ENCODE measurements at places on chromosomes 3 and 15.

GRCh38 chr15:25534293-25534692, 95.5 kb upstream of the UBE3A start:
- no peak for DNase-seq

DNA sequence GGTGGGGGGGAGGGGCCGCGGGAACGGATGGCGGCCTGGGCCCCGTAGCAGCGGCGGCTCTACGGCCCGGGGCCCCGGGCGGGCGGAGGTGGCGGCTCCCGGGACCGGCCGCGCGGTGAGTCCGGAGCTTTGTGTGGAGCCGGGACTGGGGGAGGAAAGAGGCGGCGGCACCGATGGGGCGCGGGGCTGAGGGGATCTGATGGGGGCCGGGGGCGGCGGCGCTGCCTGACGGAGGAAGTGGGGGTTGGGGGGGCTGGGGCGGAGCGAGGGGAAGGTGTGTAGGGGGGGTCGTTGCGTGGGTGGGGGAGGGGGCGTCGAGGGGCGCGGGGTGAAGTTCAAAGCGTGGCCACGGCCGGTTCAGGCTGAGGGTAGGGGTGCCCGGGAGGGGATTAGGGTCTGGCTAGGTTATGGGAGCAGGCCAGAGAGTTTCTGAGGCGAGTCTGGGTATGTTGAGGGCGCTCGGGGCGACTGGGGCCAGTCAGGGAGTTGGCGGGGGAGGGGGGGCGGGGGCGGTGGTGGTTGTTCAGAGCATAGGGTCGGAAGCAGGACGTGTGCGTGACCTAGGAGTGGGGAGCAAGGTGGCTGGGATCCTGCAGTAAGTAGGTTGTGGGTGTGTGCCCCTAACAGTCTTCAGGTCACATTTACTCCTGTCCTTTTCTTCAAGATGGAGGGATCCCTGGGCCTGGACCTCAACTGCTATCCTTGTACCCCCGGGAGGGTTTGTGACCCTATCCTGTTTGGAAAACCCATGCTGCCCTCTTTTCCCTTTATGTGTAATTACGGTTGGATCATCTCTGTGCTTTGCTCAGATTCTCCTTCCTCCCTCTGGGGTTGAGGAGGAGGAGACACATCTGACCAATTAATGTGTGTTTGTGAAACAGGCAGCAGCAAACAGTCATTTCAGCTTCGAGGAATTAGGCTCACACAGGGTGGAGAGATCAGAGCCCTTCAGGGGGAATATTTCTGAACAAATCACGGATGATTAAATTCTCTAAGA, 644 bp downstream of the ZNF609 start:
- peak; percentile 47 for DNase-seq

GRCh38 chr3:14915636-14916222, 31.7 kb upstream of the NR2C2 start:
- no peak for DNase-seq

DNA sequence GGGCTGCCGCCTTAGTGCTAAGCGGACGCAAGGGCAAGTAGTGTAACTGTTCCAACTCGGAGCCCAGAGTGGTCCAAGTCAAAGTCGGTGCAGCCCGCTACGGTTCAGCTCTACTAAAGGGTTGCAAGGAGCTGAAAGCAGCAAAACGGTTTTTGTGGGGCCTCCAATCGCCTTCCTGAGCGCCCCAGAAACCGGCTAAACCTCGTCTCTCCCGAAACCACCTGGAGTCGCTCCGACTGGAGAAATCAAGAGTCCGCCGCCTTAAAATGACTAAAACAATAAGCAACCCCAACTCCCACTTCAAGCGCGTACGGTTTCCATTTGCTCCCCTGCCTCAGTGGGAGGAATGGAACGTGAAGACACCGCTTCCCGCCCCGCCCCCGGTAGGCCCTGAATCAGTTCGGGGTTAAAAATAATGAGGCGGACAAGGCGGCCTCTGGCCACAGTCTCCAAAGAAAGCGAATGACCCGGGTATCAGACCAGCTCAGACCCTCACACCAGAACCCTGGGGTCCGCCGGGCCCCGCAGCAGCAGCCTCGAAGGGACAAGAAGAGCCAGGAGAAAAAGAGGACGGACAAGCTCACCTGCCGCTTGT, 401 bp downstream of the SEC11A start:
- DNase-seq: no peak

DNA sequence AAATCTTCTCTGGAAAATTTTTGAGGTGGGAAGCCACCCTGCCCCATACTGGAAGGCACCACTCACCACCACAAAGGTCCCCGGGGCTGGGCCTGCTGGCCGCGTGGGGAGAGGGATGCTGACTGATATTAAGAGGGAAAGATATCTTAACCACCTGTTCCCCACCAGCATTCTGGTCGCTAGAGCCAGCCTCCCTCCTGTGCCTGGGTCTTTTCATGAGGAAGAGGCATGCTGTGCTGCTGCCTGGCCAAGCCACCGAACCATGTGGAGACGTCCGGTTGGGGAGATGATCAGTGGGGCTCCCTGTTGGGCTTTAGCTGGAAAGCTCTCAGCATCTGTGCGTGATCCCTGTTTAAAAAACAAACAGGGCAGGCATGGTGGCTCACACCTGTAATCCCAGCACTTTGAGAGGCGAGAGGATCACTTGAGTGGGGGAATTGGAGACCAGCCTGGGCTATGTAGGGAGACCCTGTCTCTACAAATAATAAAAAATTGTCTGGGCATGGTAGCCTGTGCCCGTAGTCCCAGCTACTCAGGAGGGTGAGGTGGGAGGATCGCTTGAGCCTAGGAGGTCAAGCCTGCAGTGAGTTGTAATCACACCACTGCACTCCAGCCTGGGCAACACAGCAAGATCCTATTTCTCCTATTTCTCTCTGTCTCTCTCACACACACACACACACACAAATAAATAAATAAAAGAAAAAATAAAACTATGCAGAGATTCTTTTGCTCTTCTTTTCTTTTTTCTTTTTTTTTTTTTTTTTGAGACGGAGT, 1.0 kb downstream of the KLHL18 start:
- peak; percentile 40 for DNase-seq

- DNase-seq: no peak
Measured at GRCh38 chr15:48119277-48119676, 1.5 kb upstream of the SLC24A5 start.

- DNase-seq: no peak
Measured at GRCh38 chr15:90774731-90775514, 57.8 kb downstream of the BLM start.

GRCh38 chr3:36557021-36557707, 176.9 kb downstream of the STAC start:
- no peak for DNase-seq

DNA sequence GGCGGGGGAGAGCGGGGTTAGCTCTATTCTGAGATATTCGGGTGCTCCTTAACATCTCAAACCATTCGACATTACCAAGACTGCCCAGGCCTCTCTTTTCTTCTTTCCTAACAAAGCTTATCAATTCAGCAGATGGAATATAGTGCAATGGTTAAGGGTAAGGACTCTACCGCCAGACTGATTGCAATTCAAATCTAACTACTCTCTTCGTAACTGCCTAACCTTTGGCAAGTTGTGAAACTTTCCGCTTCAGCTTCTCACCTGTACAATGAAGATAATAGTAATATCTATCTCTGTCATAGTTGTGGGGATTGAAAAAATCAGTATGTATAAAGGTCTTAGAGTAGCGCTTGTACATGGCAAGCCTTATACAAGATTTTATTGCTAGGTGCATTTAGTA, 972 bp downstream of the UBA5 start:
- peak; percentile 9 for DNase-seq

DNA sequence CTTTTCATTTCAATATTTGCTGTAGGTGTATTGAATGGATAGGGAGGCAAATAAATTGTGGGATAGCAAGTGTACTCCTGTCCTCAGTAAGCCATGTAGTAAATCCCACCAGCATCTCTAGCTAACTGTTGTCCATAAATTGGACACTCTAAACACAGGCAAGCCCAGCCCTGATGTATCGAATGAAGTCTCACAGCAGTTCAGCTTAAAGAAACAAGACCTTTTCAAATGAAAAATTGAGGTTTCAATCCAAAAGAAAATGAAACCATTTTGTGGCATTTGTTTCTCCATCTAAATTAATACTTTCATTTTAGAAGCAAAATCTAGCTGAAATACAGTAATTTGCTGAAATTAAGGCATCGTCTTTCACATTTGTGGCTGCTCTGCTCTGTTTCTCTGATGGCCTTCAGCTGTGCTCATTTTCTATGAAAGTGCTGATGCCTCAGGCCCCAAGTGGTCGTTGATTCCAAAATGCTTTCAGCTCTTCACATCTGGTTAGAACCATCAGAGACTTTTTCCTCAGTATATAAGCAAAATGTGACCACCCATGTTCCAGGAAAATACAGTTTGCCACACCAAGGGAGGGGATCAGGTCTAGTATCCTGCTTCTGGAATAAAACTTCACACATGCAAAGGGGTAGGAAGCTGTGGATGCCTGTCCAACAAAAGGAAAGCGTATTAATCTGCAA, 245.0 kb downstream of the ZMAT3 start:
- DNase-seq: no peak

DNA sequence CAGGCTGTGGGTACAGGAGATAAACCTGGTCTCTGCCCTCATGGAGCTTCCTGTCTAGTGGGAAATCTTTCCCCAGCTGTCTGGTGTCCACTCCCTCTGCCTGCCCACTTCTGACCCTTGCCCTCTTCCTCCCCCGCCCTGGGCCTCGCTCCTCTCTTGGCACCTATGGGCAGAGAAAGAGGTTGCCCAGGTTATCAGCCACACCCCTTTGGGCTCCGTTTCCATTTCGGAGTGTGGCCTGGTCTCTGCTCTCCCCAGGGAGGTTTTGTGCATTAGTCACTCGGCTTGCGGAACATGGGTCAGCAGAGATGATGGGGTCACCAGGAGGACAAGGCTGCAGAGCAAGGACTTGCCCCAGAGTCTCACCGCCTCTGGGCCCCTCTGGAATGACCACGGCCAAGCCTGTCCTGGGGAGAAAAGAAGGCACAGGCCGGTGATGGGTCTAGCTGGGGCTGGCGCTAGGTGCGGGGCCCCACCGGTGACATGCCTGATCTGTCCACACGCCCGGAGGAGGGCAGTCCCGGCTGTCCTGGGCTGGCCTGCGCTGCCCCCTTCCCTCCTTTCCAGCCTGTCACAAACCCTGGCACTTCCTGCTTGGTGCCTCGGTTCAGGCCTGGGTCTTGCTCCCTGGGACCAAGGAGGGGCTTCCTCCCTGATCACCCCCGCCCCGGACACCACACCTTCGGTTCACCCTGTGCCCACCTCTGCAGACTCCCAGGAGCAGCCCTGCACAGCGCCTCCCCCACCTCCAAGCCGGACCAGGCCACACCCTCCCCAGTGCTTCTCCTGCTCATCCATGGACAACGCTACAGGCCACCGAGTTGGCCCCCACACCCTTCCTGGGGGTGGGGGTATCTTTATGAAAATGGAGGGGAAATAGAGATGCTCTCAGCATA, 35.6 kb upstream of the MUC4 start:
- DNase-seq: no peak

DNA sequence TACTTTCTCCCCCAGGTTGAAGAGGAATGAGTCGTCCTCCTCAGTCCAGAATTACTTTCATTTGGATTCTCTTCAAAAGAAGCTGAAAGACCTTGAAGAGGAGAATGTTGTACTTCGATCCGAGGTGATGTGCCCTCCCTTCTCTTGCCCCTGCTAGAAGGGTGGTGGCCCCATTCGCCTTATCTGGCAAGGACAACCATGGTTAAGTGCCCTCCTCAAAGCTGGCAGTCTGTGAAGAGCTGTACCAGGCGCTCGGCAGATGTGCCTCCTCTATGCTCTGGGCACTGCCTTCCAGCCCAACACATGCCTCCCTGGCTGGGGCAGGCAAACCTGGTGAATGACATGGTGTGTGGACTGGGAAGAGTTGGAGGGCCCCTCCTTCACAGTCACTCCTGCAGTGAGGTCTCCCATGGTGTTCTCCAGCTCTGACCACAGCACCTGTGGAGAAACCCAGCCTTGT, 77.0 kb downstream of the CCK start:
- DNase-seq: no peak

- no peak for DNase-seq
Measured at GRCh38 chr3:17077606-17078005, 192.9 kb downstream of the PLCL2 start.

DNA sequence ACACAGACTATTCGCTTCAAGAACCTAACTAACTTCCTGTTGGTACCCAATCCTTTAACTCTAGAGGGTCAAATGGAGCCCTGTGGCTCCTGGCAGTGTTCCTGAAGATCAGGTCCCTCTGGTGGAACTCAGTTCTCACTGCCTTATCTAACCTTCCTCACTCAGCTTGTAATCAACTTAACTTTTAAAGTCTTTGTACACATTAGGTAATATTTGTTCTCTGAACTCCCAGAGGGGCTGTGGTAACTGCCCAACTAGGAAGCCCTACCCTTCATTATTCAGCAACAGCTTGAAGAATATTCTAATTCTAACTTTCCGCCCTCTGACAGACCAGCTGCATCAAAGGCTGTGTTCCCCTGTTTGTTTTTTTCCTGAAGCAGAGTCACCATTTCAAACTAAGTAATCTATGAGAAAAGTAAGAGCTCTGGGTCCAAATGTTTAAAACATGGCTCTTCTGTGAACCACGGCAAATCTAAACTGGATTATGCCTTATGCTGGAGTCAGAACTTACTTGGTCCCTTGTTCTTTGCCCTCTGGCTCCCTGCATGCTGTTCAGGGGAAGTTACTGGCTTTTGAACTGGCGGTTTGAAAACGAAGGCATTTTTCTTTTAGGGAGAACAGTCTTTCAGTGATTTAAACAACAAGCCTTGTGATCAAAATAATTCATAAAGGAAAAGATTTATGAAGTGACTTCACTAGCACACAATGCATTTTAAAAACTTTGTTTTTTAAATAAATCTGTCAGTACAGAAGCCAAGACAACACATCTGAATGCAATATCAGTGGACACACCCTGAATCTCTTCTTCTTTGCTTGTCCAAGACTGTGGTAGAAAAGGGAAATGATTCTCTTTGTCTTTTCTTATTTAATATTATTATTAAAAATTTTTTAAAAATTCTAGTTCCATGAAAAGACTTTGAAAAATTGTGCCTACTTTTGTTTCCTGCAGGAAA, 365.6 kb downstream of the TIGIT start:
- DNase-seq: peak; percentile 4

DNA sequence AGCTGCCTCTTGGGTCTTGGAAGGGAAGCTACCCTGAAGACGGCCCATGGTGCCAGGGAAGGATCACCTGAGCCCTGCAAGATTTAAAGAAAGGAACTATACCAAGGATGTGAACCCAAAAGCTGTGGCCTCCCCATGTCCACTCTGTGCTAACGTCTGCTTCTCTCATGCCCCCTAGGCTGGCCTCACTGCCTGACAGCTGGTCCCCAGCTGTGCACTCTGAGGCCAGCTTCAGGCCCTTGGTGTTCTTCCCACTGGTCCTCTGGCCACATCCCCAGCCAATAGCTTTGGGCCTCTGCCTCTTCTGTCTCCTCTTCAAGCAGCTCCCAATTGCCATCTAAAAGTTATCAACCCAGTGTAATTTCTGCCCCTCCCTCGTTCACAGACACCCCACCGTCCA, 5.2 kb upstream of the LRRK1 start:
- no peak for DNase-seq

All from B cell (primary cell).